ENCODE measurements at places on chromosomes 7 and 10. TPM values are rescaled to one million over a fixed set of nuclear protein-coding genes. Genes with fewer than 3 reads are reported as not detected.
A peak's percentile ranks its signal among the peaks of the same experiment; 100 is the strongest.

CAMK1D gene
- total RNA-seq = 22.5 TPM

DNA sequence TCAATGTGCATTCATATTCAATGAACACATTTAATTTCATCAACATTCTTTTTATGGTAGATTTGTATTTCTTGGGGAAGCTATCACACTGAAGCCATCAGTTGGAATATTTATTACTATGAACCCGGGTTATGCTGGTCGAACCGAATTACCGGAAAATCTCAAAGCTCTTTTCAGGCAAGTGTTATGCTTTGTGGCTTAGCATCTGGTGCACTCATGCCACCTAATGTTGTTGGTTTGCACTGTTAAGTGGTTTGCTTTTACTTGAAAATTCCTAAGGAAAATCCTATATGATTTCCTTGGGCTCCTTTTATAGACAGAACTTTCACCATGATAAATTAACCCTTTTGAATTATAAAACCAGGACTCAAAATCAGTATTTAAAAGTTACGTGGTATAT lies 147.9 kb downstream of the DNAH11 start:
- H3K4me3 ChIP-seq = no peak overlapping the region
- H3K27ac ChIP-seq = no peak overlapping the region
- H3K27me3 ChIP-seq = no peaks in the 10 kb centered on the region
- no peaks in the 10 kb centered on the region for H3K4me1 ChIP-seq

SNCG gene
- total RNA-seq = 25.0 TPM

DNA sequence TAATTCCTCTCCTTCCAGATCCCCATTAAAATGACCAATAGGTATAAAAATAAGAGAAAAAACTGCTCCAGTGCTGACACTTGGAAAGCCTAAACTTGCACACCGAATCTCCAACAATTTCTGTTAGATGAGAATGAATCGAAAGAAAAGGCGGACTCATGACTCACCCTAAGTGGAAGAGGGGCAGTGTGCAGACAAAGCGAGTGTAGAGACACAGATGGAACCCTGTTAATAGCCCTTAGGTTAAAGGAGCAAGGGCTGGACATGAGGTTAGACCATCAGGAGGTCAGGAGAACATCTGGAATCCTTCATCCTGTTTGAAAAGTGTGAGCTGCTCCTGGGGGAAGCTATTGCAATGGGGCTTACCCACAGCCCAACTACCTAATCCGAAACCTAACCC lies 103.4 kb upstream of the GLI3 start:
- no peak overlapping the region for H3K4me3 ChIP-seq
- peaks cover 8% of the 10 kb centered on the region for H3K4me1 ChIP-seq
- no peak for DNase-seq
- H3K27ac ChIP-seq = no peak overlapping the region
- H3K36me3 ChIP-seq = no peaks in the 10 kb centered on the region

GPR15LG gene
- not detected for total RNA-seq

DNA sequence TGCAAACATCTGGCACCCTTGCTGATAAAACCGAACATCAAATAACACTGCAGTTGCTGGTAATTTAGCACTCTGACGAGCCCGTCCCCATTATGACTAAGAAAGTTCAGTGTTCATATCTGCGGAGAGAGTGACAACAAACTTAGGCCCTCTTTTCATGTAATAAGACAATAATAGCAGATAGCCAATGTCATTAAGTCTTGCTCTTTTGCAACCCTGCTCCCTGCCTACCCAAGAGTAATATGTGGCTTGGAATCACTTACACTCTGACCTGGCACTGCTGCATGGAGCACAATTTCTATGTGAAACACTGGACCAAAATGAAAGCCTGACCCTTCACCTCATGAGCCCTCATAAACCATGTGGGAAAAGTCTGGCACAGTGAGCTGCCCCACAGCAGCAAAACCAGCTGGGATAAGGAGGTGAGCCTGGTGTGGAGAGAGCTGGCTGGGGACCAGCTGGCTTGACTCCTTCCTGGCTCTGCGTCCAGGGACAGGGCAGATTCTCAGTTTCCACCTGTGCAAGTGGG lies 86.5 kb downstream of the HIPK2 start:
- peaks cover 13% of the 10 kb centered on the region for H3K36me3 ChIP-seq
- no peak for DNase-seq
- H3K4me3 ChIP-seq = no peak overlapping the region

ZNF786 gene
- 5.4 TPM for total RNA-seq

GRCh38 chr7:121384265-121384664 lies 11.8 kb downstream of the FAM3C start:
- H3K27ac ChIP-seq = no peak overlapping the region
- no peaks in the 10 kb centered on the region for H3K36me3 ChIP-seq

TMEM184A gene
- 4.3 TPM for total RNA-seq

- H3K4me3 ChIP-seq = no peak overlapping the region
- DNase-seq = no peak
- peaks cover 30% of the 10 kb centered on the region for H3K27me3 ChIP-seq
- no peak overlapping the region for H3K27ac ChIP-seq
- H3K36me3 ChIP-seq = no peaks in the 10 kb centered on the region
These were observed 114.1 kb downstream of the BMS1 start for GRCh38 chr10:42896735-42897134.

- peaks cover 7% of the 10 kb centered on the region for H3K36me3 ChIP-seq
- H3K4me1 ChIP-seq = peaks cover 73% of the 10 kb centered on the region
- no peak overlapping the region for H3K27ac ChIP-seq
These were observed 5.7 kb downstream of the TMEM243 start for GRCh38 chr7:87213811-87214210.

WDR11 gene
- 51.4 TPM for total RNA-seq

DNA sequence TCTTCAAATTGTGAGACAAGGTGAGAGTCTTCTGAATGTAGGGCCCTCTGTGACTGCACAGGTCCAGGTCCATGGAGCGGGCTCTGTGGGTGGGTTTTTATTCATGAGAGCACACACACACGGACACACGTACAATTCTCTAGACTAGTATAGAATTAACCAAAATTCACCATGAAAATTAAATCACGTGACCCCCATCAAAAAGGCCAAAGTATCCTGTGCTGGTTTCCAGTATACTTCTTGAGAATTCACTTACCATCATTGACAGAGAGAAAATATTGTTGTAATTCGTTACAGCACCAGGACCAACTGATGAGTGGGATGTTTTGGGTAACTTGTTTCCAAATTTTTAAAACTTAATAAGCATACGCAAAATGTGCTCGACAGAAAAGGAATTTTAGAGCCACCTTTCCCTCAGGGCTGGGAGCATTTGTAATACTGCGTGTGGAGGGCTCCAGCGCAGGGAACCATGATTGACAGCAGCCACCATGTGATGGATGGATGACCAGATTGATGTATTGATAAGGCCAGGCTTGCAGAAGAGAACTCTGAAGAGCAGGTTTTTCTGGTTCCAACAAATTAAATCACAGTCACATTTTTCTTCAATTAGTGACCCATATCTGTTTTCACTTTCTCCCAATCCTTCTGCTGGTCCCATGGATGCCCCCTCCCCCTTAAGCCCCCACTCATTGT lies 14.9 kb upstream of the DNTT start:
- H3K4me1 ChIP-seq = peaks cover 9% of the 10 kb centered on the region
- H3K4me3 ChIP-seq = no peak overlapping the region
- no peaks in the 10 kb centered on the region for H3K27me3 ChIP-seq

- no peaks in the 10 kb centered on the region for H3K4me1 ChIP-seq
- no peak overlapping the region for H3K27ac ChIP-seq
- H3K36me3 ChIP-seq = no peaks in the 10 kb centered on the region
- no peak for DNase-seq
- no peaks in the 10 kb centered on the region for H3K27me3 ChIP-seq
These were observed 178.3 kb upstream of the AUTS2 start for GRCh38 chr7:69419934-69420333.

- no peaks in the 10 kb centered on the region for H3K36me3 ChIP-seq
- H3K27ac ChIP-seq = no peak overlapping the region
- no peak overlapping the region for H3K4me3 ChIP-seq
- DNase-seq = no peak
- no peaks in the 10 kb centered on the region for H3K27me3 ChIP-seq
- H3K4me1 ChIP-seq = no peaks in the 10 kb centered on the region
These were observed 108.5 kb upstream of the SFMBT2 start for GRCh38 chr10:7519351-7519750.

- H3K4me3 ChIP-seq = peak overlapping the region; percentile 65
- H3K36me3 ChIP-seq = peaks cover 22% of the 10 kb centered on the region
- peaks cover 19% of the 10 kb centered on the region for H3K4me1 ChIP-seq
- no peaks in the 10 kb centered on the region for H3K27me3 ChIP-seq
- no peak for DNase-seq
- H3K27ac ChIP-seq = no peak overlapping the region
These were observed 1.7 kb downstream of the ZNF777 start for GRCh38 chr7:149459201-149459539.

- peaks cover 65% of the 10 kb centered on the region for H3K36me3 ChIP-seq
- H3K4me1 ChIP-seq = no peaks in the 10 kb centered on the region
- no peak overlapping the region for H3K27ac ChIP-seq
- H3K27me3 ChIP-seq = no peaks in the 10 kb centered on the region
These were observed 52.4 kb upstream of the GTF2IRD1 start for GRCh38 chr7:74401137-74401859.

DNA sequence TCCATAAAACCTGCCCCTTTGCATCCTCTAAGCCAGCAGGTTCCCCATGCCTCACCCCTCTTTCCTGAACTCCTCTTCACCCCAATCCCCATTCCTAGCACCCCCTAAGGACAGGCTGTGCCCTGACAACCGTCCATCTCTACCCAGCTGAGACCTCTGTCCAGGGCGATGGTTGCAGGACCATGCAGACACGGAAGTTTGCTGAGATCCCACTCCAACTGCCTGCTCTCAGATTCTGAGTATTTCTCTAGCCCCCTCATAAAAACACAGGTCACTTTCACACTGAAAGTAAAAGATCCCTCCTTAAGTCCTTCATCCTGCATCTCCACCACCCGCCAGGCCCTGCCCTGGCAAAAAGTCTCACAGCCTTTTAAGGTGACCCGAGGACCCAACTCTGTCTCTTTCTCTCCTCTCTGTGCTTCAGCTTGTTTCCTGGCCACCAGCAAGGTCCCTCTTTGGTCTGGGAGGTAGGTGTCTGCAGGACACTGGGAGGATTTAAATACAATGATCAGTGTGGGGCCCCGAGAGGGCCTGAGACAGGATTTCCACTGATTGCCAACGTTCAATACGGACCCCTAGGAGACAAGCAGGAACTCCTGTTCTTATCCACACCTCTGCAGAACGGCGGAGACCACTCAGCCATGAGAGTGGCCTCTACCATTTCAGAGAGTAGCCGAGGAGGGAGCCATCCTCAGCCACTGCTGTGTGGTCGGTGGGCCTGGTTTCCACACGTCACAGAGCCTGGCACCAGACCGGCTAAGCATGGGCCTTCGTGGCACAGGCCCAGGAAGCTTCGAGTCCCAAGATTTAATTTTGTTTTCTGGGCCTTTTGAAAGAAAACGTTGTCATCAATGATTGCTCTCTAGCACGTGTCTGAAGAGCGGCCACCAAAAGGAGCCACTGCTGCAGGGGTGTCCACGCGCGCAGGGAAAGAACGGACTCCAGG lies 27.9 kb downstream of the CALML3 start:
- peak; percentile 17 for DNase-seq
- peaks cover 28% of the 10 kb centered on the region for H3K4me1 ChIP-seq
- H3K36me3 ChIP-seq = no peaks in the 10 kb centered on the region
- H3K27ac ChIP-seq = no peak overlapping the region
- no peak overlapping the region for H3K4me3 ChIP-seq
- no peaks in the 10 kb centered on the region for H3K27me3 ChIP-seq

DNA sequence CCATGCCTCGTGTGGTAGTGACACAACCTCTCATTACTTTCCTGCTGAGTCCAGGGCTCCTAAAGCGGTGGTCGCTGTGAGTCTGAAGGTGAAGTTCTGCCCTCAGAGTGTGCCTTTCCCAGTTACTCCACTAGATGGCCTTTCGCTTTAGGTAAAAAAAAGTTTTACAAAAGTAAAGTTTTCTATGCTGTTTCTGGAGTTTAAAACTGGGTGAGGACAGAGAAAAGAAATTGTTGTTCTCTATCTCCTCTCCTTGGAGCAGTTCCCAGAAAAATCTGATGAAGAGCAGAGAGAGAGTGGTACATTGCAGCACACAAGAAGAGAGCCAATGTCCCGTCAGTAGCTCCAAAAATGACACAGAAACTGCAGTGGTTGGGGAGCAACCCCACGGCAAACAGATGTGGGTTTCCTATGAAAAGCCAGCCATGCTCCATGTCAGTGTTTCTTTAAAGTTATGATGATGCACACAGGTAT lies 257.1 kb downstream of the GLI3 start:
- no peak overlapping the region for H3K27ac ChIP-seq
- H3K27me3 ChIP-seq = no peaks in the 10 kb centered on the region
- H3K36me3 ChIP-seq = no peaks in the 10 kb centered on the region

GRCh38 chr7:108308903-108309302 lies 147.3 kb downstream of the NRCAM start:
- no peak overlapping the region for H3K4me3 ChIP-seq
- no peak overlapping the region for H3K27ac ChIP-seq
- H3K27me3 ChIP-seq = no peaks in the 10 kb centered on the region
- no peaks in the 10 kb centered on the region for H3K4me1 ChIP-seq
- no peak for DNase-seq
- no peaks in the 10 kb centered on the region for H3K36me3 ChIP-seq

DNA sequence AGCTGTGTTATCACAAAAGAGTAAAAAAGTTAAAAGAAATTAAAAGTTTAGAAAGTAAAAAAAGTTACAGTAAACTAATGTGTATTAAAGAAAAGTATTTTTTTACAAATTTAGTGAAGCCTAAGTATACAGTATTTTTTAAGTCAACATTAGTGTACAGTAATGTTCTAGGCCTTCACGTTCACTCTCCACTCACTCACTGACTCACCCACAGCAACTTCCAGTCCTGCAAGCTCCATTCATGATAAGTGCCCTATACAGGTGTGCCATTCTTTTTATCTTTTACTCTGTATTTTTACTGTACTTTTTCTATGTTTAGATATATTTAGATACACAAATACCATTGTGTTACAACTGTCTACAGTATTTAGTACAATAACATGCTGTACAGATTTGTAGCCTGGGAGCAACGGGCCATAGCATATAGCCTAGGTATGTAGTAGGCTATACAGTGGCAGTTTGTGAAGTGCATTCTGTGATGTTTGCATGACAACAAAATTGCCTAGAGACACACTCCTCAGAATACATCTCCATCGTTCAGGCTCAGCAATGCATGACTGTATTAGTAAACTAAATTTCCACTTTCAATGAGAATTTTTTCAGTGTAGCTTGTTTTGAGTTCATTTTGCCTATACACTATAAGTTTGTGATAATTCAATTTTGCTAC lies 539.9 kb upstream of the C7orf33 start:
- DNase-seq = no peak
- no peaks in the 10 kb centered on the region for H3K27me3 ChIP-seq
- no peak overlapping the region for H3K4me3 ChIP-seq
- H3K27ac ChIP-seq = no peak overlapping the region
- no peaks in the 10 kb centered on the region for H3K36me3 ChIP-seq

GRCh38 chr7:11818281-11818680 lies 13.7 kb downstream of the THSD7A start:
- H3K27ac ChIP-seq = no peak overlapping the region
- H3K36me3 ChIP-seq = no peaks in the 10 kb centered on the region
- DNase-seq = no peak
- no peak overlapping the region for H3K4me3 ChIP-seq
- H3K4me1 ChIP-seq = no peaks in the 10 kb centered on the region

NKX1-2 gene
- total RNA-seq = not detected
